Stimulated activated CD4-positive, alpha-beta T cell treated with anti-CD3 and anti-CD28 coated beads, Interleukin-12 subunit alpha, Interleukin-12 subunit beta, amount 100 ng/mL, for 48 hours (primary cell): ENCODE measurements at places on chromosomes 4 and X.

GRCh38 chr4:1499465-1499864 lies 93.2 kb upstream of the NKX1-1 start:
- DNase-seq, result no peak

GRCh38 chr4:8427761-8428287 lies 12.7 kb downstream of the ACOX3 start:
- DNase-seq, result no peak

- no peak for DNase-seq
These were observed 30.2 kb downstream of the REELD1 start for GRCh38 chr4:146244496-146244895.

DNA sequence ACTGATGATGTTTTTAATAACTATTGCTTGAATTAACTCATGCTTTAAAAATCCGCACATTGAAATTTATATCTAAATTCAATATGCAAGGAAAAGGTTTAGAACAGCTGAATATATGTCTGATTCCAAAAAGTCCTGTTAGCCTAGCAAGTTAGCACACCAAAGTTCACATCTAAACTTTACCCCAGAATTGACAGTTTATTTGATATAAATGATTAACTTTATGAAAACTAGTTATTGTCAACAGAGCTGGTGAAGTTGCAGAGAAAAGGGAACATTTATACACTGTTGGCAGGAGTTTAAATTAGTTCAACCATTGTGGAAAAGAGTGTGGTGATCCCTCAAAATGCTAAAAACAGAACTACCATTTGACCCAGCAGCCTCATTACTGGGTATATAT lies 120.6 kb upstream of the BMP3 start:
- DNase-seq, result no peak

- DNase-seq, result no peak
These were observed 38.7 kb upstream of the PDK3 start for GRCh38 chrX:24426340-24426913.

- DNase-seq, result no peak
These were observed 69.2 kb downstream of the MTNR1A start for GRCh38 chr4:186486172-186486571.

DNA sequence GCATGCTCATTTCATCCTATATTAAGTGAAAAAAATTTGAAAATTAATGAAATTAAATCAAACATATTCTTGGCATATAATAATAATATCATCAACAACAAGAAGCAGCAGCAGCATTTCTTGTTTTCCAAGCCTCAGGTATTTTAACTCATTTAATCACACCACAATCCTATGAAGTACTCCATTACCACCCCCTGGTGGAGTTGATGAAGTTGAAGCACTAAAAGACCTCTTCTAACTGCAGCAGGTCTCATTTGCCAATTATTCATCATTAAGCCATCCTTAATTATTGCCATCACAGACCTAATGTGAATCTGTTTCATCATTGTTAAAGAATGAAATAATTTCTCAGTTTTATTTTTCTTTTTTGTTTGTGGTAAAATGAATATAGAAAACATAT lies 801.4 kb upstream of the GRID2 start:
- DNase-seq, result no peak

- no peak for DNase-seq
These were observed 118.8 kb downstream of the SMIM20 start for GRCh38 chr4:26032630-26033317.

- DNase-seq, result no peak
These were observed 40.4 kb downstream of the CPEB2 start for GRCh38 chr4:15042529-15043167.

DNA sequence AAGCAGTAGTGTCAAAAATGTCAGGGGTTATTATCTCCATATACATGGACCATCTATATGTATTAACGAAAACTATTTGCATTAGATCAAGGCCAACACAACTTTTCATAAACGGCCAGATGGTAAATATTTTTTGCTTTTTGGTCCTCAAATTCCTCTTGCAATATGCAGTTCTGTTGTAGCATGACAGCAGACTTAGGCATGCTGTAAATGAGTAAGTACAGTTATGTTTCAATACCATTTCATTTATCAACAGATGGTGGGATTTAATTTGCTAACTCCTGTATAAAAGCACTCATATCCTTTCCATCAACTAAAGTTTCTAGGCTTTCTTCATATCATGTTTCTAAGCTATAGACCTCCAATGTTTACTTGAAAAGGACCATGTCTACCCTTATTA lies 208.1 kb downstream of the ANKRD50 start:
- no peak for DNase-seq

DNA sequence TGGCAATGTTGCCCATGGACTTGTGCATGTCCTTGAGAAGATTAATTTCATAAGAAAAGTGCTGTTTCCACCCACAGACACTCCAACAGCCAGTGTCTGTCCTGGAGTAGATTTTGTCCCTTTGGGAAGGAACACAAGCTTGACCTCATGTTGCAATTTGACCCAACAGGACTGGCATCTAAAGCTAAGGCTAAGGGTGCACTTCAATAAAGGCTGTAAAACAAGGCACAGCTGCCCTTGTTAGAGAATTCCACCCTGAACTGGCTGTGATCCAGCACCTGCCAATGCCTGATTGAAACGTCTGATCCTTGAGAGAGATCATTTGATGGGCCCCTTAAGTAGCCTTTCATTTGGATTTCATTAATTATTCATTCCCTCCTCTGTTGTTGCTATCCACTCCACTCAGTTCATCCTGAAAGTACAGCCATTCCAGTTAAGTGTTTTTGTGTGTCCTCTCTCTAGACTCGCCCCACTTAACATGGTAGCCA lies 56.2 kb downstream of the CD99L2 start:
- DNase-seq, result no peak

DNA sequence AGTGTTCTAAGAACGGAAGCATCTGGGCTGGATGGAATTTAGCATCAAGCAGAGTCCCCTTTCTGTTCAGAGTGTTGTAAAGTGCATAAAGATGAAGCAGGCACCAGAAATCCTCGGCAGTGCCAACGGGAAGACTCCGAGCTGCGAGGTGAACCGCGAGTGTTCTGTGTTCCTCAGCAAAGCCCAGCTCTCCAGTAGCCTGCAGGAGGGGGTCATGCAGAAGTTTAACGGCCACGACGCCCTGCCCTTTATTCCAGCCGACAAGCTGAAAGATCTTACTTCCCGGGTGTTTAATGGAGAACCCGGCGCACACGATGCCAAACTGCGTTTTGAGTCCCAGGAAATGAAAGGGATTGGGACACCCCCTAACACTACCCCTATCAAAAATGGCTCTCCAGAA lies 29.4 kb downstream of the NSD2 start:
- no peak for DNase-seq

DNA sequence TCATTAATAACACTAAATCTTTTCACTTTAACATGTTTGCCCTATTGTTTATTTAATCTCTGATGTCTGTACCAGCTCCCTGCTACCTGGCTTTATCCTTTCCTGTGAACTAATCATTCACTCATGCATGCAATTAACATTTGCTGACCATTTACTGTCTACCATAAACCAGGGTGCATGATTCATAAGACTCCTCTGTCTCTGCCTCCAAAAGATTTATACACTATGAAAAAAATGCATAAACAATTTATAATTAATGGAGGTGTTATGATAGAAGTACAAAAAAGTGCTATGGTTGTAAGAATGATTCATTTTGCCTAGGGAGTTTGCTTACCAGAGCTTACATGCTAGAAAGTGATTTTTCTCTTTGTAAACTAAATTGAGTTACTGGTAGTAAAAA lies 24.5 kb upstream of the CPEB2 start:
- no peak for DNase-seq

- no peak for DNase-seq
These were observed 61.9 kb upstream of the PAGE4 start for GRCh38 chrX:49767236-49767635.

DNA sequence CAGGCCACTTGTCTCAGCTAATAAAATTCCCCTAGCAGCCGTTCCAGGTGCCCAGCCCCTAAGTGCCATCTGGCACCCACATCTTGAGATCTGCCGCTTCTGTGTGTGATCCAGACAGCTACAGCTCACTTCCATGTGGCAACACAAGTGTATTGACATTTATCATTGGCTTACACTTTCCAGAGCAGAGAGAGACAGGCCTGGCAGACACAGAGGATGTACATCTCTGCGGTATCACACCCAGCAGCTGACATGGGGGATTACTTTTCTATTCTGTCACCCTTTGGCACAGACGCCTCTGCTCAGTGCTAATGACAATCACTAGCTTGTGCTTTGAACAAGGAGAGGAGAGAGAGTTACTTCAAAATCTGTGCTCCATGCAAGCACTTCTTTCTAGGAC lies 195.9 kb downstream of the KDR start:
- DNase-seq, result no peak

- no peak for DNase-seq
These were observed 256.8 kb upstream of the STS start for GRCh38 chrX:6890544-6891261.

DNA sequence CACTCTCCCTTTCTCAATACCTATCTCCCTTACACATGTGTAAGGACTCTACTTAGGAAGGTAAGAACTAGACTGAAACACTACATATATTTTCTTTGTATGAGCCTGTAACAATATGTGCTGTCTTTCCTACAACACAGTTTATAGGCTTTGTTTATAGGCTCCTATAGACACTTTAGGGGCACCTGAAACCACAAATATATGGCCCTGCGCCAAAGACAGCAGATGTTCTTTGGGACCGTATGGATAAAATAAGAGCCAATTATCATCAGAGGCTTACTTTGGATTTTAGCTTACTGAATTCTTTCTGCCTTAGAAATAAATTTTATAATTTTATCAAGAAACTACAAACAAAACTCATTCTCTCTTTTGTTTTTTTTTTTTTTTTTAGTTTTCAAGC lies 16.6 kb upstream of the CXCL3 start:
- no peak for DNase-seq

GRCh38 chr4:2829933-2830451 lies 13.7 kb upstream of the ADD1 start:
- no peak for DNase-seq

GRCh38 chr4:23774909-23775308 lies 114.9 kb downstream of the PPARGC1A start:
- DNase-seq, result no peak

DNA sequence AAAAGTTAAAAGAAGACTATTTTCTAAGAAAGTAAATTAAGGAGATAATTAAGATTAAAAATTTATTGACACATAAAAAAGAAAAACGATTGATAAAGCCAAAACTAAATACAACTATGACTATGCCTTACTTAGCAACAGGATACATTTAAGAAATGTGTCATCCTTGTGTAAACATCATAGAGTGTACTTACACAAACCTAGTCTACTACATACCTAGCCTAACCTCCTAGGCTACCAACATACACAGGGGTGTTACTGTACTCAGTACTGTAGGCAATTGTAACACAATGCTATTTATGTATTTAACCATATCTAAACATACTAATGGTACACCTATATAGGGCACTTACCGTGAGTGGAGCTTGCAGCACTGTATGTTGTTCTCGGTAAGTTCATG lies 108.3 kb downstream of the ANXA10 start:
- DNase-seq, result no peak

DNA sequence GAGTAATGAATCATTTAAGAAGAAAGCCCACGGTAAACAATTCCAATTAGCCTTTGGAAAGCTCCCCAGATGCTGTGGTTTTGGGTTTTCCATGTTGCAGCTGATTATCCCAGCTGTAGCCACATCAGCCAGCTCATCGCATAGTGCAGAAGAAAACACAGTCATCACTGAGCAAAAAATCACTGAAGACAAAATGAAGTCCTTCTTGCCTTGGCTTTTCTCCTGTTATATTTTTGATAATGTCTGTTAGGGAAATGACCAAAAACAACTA lies 193.0 kb upstream of the C1QTNF7 start:
- DNase-seq, result no peak

DNA sequence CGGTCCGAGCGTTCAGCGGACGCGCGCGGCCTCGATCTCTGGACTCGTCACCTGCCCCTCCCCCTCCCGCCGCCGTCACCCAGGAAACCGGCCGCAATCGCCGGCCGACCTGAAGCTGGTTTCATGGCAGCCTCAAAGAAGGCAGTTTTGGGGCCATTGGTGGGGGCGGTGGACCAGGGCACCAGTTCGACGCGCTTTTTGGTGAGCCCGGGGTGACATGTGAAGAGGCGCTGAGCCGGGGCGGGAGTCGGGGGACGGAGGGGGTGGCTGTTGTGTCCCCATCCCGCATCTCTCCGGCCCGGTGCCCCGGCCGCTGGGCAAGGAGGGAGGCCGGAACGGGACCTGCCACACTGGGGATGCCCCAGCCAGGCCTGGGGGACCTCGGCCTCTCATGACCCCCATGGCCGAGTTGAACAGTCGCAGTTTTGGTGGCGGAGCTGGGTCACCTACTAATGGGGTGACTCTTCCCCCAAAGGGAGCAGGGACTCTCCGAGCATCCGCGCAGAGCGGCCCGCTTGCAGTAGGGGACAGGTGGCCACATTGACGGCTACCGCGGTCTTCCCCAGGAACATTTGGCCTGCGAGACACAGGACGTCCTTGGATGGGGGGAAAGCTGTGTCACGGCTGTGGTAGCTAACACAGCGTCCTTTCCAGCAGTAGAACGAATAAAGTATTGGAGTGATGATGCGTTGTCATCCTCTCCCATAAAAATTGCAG lies at the start of gene GK:
TSS of gene GK (plus strand) at position 9 of the 717 bp plus-strand sequence. CDS start at position 124, 115 bp downstream.
- DNase-seq, result no peak

DNA sequence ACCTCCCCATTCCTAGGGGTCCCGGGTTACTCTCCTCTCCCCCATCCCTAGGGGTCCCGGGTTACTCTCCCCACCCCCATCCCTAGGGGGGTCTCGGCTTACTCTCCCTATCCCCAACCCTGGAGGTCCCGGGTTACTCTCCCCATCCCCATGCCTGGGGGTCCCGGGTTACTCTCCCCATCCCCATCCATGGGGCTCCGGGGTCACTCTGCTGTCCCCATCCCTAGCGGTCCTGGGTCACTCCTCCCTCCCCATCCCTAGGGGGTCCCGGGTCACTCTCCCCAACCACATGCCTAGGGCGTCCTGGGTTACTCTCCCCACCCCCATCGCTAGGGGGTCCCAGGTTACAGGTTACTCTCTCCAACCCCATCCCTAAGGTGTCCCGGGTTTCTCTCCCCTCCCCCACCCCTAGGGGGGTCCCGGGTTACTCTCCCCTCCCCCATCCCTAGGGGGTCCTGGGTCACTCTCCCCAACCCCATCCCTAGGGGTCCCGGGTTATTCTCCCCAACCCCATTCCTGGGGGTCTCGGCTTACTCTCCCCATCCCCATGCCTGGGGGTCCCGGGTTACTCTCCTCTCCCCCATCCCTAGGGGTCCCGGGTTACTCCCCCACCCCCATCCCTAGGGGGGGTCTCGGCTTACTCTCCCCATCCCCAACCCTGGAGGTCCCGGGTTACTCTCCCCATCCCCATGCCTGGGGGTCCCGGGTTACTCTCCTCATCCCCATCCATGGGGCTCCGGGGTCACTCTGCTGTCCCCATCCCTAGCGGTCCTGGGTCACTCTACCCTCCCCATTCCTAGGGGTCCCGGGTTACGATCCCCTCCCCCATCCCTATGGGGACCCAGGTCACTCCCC lies 821 bp downstream of the ASMTL start:
- no peak for DNase-seq
